ENCODE measurements at places on chromosomes 2 and 18.
A peak's percentile ranks its signal among the peaks of the same experiment; 100 is the strongest.

- no peak for DNase-seq
Observed at GRCh38 chr18:35041815-35042387, 688 bp downstream of the MAPRE2 start.

DNA sequence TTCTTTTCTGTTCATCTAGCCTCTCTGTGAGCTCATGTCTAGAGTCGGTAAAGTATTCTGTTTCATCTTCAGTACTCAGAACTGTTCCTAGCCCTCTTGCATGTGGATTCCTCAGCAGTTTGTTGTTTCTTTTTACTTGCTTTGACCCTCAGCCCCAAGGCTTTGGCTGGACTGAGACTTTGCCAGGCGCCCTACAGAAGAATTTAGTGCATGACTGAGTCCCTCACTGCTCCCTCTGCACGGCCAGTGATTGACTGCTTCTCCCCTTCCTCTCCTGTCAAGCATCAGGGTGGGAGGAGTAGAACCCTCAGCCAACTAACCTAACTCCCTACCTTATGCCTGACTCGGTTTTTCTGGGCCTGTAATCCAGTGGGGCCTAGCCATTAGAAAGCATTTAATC is 109.8 kb downstream of the ESCO1 start:
- DNase-seq, result no peak

GRCh38 chr2:74957886-74958273 is 563 bp upstream of the POLE4 start:
- DNase-seq, result peak; percentile 63

DNA sequence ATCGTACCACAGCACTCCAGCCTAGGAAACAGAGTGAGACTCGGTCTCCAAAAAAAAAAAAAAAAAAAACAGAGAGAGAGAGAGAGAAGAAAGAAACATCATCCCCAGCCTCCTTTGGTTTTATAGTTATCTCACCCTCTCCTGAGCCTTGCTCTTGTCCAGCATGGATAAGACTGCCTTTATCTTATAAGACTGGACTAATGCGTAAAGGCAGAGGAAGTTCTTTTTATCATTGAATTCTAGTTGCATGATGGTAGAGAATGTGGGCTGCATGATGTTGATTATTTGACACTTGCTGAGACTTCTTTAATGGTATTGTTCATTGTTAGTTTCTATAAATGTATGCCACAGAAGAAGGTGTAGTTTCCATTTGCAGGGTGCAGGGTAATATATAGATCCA is 124.4 kb downstream of the ZBTB7C start:
- DNase-seq, result no peak

DNA sequence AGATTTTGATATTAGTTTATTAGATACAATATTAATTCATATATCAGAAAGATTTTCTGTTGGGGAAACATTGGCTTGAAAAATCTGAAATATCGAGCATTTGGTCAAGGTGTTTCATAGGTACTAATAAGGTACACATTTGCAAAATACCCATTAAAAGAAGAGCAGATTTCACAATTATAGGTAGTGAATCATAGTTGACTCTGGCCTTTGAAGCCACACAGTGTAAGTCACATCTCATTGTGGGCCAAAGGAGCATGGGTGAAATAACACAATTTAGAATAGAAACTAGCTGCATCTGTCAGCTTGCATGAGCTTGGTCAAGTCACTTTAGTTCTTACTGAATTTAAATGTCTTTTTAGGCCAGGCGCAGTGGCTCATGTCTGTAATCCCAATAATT is 4.9 kb downstream of the KDM3A start:
- peak; percentile 8 for DNase-seq

- DNase-seq, result no peak
Observed at GRCh38 chr2:220044383-220044782, 417.0 kb downstream of the SLC4A3 start.

DNA sequence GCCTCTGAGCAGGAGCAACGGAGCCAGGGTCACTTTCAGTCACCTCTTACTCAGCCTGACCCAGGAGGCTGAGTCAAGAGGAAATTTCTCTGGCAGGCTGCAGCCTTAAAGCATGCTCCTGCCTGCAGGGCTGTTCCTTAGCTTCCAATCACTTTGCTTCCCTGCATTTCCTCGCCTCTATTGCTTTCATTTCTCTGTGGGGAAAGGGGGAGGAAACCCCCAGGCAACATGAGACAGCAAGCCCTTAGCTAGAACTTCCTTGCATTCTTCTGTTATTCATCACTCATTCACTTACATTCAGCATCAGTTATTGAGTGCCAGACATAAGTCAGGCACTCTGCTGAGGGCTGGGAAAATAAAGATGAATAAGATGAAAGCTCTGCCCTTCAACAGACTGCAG is 13.0 kb downstream of the XDH start:
- no peak for DNase-seq

DNA sequence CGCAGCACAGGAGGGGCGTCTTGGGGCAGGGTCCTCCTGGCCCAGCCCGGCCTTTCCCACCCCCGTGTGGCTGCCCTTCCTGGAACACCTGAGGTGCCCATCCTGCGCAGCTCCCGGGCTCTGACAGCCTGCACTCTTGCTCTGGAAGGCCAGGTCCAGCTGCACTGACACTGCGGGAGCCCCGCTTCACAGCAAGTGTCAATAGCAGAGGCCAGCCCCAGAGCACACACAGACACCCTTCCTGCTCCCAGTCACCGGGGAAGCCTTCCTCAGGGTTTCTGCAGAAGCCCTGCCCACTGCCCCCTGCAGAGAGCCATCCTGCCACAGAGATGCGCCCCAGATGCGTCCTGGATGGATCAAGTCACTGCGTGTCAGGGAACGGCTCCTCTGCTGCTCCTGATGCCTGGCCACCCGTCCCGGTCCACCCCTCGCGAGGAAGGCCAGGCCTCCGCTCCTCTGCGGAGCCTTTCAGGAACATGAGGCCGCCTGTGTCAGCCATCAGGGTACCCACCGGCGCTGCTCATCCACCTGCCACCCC is 519.2 kb upstream of the MYT1L start:
- DNase-seq, result no peak

DNA sequence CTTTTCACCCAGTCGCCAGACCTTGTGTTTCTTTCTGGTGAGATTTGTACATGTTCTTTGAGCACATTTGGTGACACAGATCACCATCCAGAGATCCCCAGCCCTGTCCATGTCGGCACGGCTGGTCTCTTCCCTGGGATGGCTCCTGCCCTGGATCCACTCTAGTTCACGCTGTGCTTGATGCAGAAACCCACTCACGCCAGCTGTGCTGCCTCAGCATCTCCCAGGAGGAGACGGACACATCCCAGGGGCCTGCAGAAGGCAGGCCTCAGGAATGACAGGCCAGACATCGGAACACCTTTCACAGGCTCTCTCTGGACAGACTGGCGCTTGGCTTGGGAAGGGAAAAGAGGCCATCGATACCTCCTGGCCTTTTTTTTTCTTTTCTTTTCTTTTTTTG is 203.6 kb downstream of the ACKR3 start:
- DNase-seq, result no peak

Data from inflammatory macrophage treated with lipopolysaccharide for 4 hours (primary cell).